Natural killer cell treated with Interleukin-12 subunit alpha and Interleukin-12 subunit beta and Interleukin-15 and Interleukin-18, amount 100 ng/mL, for 72 hours (primary cell): ENCODE measurements at places on chromosomes 7 and 10.

- DNase-seq = no peak
These were observed 56.1 kb upstream of the ELMO1 start for GRCh38 chr7:37504801-37505200.

- DNase-seq = no peak
These were observed 560.5 kb downstream of the PARD3 start for GRCh38 chr10:34254596-34254995.

DNA sequence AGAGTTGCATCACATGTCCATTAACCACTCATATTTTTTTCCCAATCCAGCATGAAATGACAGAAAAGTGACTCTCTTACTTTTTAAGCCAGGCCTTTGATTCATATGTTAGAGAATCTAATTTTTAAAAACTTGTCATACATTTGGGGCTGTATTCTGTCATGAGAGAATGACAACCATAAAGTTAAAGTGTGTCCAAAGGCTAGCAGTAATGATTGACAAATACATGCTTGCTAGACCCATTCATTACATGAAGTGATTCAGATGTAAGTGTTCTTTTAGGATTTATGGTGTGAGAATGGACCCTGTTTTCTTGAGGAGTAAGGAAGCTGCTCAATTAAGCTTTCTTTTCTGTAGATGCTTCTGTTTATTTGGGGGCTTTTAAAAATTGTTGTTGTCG, 75.4 kb downstream of the CSTF2T start:
- DNase-seq = no peak

GRCh38 chr7:137086896-137087295, 218.4 kb downstream of the CHRM2 start:
- DNase-seq = no peak

DNA sequence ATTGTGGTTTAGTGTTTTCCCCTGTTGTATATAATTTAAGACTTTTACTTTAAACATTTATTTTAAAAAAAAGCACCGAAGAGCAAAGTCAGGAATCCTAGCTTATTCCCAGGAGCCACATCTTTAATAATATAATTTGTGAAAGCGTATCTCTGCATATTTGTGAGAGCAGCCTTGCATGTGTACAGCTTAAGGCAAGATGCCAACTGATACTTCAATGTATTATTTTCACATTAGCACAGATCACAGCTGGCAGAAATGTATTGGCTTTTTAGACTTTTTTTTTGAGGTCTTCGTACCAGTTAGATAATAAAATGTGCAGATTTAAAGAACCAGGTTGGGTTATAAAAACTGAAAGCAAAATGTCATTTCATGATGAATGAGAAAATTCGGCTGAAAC, 845.7 kb upstream of the POT1 start:
- DNase-seq = no peak

DNA sequence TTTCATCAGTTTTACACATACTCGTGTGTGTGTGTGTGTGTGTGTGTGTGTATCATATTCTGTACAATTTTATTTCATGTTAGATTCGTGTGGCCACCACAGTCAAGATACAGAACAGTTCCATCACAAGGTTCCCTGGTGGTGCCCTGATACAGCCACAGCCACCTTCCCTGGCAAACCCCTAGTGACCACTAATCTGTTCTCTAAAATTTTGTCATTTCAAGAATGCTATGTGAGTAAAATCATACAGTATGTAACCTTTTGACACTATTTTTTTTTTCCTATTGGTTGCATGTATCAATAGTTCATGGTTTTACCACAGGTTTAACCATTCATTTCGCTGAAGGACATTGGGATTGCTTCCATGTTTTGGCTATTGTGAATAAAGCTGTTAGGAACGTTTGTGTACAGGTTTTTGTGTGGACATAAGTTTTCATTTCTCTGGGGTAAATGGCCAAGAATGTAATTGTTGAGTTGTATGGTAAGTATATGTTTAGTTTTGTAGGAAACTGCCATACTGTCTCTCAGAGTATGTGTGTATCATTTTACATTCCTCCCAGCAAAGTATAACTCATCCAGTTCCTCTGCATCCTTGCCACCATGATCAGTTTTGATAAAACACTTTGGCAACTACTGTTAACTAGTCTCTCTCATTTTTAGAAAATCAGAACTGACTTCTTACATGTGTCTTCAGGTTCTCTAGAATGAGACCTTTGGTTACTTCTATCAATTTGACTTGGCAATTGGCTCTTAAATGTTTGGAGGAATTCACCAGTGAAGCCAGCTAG, 20.6 kb downstream of the KLHDC10 start:
- no peak for DNase-seq

DNA sequence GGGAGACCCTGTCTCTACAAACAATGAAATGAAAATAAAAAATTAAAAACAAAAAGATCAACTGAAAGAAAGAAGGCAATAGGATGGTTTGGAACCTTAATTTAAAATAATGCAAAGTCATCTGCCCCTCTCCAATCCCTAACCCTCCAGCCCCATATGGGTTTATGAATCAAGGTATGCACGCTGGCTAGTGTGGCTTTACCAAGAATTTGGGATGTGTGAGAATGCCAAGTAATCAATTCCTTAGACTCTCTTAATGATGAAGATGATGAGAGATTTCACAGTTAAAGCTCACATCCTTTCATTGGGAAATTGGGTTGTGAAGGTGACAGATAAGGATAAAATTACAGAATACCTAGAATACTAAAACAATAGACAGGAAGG, 147.1 kb upstream of the AOAH start:
- DNase-seq = no peak

DNA sequence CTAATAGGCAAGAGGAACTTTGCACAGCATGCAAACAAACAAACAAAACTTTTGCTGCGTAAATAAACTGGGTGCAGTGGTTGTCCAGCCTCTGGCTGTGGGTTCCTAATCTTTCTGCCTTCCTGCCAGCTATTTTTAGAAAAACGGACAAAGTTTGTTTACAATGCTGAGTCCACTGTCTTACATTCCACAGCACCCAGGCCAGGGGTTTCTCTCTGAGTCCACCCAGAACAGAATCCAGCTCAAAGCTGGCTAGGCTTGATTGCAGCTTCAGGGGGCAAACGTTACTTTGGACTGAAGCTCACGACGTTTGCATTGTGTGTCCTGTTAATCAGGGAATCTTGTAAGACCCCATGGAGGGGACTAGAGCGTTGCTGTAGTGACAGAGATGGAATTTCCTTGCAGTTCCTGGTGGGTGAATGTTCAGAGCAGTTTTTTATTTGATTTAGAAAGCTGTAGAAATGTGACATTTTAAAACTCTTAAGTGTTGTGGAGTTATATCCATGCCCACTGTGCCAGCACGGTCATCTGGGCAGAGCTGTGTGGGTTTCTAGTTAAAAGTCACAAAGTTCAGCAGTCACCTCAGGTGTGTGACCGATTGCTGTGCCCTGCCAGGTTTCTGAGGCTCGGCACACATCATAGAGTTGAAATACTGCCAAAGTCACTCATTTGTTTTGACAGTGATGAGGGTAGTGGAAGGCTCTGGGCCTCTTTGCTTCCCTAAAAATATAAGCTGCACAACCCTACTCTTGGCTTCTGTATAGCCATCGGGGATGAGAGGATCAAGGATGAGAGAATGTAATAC, 247.0 kb downstream of the STK31 start:
- DNase-seq = no peak

GRCh38 chr7:155815332-155816191, 3.3 kb upstream of the SHH start:
- no peak for DNase-seq

DNA sequence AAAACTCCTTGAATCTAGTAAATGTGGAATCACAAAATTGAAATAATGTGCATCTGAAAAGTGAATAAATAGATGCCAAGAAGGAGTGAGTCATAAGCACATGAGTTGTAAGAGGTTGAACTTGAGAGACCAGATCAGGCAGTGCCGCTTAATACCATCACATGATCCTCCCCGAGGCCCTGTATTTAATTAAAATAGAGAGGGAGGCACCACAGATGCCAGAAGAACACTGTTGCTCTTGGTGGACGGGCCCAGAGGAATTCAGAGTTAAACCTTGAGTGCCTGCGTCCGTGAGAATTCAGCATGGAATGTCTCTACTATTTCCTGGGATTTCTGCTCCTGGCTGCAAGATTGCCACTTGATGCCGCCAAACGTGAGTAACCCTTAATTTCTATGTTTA, at the start of gene GPNMB:
TSS of gene GPNMB (plus strand) at position 221 of the 400 bp plus-strand sequence. CDS start at position 304, 83 bp downstream.
- no peak for DNase-seq

- DNase-seq = no peak
These were observed 33.3 kb downstream of the CDK14 start for GRCh38 chr7:90629297-90629918.

DNA sequence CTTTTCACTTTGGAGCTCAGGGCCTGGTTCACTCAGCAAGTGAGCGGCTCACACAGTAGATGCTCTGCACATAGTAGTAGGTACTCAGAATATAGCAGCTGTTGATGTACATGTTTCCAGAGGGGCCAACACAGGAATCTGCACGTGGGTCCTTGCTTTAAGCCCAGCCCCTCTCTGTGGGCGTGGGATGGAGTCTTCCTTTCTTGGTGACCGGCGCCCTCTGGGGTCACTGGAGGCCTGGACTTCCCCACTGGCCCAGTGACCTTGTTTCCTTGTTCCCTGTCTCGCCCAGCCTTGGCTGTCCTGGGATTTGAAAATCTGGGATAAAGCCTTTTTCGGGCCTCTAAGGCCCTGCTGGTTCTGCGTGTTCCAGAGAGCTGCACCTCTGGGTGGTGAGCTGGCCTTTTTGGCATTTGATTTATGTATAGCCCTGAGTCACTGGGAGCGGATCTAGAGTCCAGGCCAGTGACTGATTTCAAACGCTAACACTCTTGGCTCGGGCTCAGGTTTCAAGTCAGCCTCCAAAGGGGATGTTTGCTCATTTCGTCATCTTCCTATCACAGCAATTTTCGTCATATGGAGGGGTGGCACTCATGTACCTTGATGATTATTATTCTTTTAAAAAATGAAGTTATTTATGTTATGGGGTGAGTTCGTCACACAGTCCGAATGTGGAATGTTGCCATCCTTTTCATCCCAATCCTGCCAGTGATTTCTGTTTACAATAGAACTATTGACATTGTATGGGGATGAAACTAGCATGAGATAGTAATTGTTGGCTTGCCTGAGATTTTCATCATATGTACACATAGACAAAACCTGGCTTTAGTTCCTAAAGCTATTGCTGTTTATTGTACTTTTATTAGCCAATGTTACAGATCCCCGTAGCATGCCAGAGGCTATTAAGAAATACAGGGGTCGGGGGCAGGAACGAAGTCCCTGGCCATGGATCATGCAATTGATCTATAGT, 65.5 kb downstream of the CUX1 start:
- DNase-seq = no peak

DNA sequence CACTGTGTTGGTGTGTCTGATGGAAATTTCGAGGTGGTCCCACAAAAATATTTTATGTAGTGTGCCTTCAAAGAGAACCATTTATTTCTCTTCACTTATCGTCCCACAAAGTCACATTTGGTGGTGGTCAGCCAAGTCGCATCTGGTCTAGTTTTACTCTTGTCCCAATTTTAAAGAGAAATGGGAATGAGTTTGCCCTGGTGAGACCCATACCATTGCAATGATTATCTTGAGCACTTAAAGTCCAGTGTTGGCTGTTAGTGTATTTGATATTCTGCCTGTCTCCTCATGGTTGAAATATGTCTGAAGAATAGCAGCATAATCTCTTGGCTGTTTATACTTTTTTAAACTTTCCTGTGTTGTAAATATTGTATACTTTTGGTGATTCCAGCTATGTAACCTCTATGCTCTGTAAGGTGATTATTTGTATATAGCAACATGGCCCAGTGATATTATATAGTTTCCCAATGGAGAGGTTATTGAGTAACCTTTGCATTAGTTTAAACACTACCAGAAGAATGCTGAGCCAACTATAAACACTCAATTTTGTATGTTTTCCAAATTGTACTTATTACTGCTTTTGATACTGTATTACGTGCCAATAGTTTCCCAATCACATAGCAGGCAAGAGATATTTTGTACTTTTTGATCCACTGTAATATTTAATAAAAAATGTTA, 172.2 kb downstream of the RTKN2 start:
- DNase-seq = no peak

DNA sequence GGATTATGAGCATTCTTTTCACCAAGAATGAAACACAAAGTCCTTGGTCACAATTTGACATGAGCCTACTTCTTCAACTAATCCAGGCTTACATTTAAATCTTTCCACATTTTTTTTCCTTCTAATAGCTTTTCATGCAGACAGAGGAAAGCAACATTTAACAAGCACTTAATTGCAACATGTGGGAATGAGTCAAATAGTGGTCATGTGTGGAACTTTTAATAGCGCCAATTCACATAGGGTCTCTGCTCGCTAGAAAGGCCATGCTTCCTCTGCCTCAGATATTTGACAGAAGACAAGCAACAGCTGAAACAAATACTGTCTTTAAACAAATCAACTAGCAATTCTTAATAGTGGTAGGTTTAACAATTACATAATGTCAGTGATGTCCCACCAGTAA, 285.9 kb upstream of the ETV1 start:
- DNase-seq = no peak

- peak; percentile 94 for DNase-seq
These were observed at the start of gene VSIR for GRCh38 chr10:71773221-71773971. TSS of gene VSIR (minus strand) at chr10:71773520. CDS start at chr10:71773439, 81 bp downstream.

DNA sequence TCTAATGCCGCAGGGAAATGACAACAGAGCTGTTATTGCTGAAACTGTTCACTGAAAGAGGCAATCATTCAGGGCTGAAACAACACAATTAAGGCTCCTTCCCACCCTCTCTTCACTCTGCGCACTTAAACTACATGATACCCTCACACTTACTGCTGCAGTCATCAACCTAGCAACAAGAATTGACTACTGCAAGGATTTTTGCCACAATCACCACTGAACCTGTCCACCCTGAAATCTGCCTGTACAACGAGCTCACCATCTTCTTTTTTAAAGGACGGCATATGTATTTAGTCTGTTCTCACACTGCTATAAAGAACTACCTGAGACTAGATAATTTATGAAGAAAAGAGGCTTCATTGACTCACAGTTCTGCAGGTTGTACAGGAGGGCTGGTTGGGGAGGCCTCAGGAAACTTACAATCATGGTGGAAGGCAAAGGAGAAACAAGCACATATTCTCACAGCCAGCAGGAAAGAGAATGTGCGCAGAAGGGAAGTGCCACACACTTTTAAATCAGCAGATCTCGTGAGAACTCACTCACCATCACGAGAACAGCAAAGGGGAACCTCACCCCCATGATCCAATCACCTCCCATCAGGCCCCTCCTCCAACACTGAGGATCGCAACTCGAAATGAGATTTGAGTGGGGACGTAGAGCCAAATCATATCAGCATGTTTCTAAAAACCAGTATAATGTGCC, 131.7 kb downstream of the SORCS1 start:
- no peak for DNase-seq

- no peak for DNase-seq
These were observed 163.2 kb downstream of the DGKB start for GRCh38 chr7:14739168-14739840.
